Naive B cell (primary cell): ENCODE measurements at places on chromosomes 2 and 18.

- no peak for DNase-seq
Observed at GRCh38 chr2:143139835-143140393, 10.7 kb downstream of the ARHGAP15 start.

DNA sequence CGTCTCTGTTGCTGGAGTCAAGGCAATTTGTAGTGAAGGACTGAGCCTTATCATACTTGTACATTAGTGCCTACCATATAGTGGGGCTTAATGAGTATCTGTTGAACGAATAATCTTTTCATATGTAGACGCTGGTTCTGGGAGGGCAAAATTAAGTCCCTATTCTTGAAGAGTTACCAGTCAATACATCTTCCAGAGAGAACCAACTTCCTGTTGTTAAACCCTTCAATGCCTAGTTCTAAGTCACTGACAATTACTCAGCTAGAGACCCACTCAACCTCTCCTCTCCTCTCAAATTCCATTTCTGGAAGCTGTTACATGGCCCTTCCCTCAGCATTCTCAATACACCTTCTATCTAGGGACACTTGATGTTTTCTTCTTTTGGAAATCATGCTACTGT lies 1.1 kb upstream of the MOB4 start:
- DNase-seq = peak; percentile 3

GRCh38 chr2:127066942-127067341 lies 40.0 kb downstream of the BIN1 start:
- no peak for DNase-seq

DNA sequence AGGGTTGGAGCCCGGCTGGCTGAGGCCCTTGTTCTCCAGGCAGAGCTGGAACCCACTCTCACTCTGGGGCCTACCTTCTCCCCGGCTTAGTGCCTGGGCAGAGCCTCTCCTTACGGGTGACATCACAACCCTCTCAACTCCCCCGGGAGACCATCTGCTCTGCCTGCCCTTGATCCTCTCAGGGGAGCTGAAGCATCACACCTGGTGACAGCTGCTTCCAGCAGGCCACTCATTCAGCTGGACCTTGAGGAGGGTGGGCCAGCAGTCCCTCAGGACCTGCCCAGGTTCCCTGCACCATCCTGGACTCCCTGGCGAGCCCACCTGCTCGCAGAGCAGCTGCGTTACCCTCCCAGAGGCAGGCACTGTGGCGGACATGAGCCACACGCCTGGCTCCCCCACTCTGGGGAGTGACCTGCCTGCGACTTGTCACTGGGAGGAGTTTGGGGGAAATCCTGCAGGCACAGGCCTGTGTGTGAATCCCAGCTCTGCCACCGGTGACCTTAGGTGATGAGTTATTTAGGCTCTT lies 13.1 kb downstream of the HS6ST1 start:
- peak; percentile 25 for DNase-seq

DNA sequence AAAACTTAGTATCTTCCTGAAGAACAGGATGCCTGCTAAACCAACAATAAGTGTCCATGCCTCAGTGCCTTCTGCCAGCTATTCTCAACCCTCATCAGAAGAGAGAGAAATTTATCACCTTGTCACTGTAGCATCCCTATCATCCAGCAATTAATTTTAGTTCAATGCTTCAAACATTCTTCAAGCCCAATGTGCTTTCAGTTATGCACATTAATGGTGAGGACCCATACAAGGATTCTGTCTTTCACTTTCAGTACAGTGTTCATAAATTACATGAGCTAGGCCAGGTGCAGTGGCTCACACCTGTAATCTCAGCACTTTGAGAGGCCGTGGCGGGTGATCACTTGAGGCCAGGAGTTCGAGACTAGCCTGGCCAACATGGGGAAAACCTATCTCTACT lies 47.0 kb upstream of the MSH6 start:
- peak; percentile 8 for DNase-seq

- DNase-seq = peak; percentile 7
Observed at GRCh38 chr2:97870396-97870843, 125.3 kb downstream of the TMEM131 start.

DNA sequence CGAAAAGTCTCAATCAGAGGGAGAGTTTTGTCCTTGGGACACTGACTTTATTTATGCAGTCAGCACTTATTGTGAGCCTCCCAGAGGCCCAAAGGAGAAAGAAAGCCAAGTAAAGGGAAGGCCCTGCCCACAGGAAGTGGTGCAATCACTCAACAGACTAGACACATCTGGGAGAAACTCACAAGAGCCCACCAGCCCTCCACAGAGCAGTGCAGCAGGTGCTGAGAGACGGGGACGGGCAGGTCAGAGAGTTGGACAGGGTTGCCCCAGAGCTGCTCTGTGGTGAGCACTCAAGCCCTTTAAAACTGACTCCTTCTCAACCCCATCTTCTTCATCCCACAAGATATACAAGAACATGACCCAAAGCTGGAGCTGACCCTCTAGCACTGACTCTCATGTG lies 96.0 kb downstream of the TFCP2L1 start:
- DNase-seq = no peak
